ENCODE measurements at places on chromosomes 3 and 15. TPM values are rescaled to one million over a fixed set of nuclear protein-coding genes. Genes with fewer than 3 reads are reported as not detected.

GRCh38 chr3:141699897-141700296, 38.2 kb upstream of the RNF7 start:
- DNase-seq: no peak

DNA sequence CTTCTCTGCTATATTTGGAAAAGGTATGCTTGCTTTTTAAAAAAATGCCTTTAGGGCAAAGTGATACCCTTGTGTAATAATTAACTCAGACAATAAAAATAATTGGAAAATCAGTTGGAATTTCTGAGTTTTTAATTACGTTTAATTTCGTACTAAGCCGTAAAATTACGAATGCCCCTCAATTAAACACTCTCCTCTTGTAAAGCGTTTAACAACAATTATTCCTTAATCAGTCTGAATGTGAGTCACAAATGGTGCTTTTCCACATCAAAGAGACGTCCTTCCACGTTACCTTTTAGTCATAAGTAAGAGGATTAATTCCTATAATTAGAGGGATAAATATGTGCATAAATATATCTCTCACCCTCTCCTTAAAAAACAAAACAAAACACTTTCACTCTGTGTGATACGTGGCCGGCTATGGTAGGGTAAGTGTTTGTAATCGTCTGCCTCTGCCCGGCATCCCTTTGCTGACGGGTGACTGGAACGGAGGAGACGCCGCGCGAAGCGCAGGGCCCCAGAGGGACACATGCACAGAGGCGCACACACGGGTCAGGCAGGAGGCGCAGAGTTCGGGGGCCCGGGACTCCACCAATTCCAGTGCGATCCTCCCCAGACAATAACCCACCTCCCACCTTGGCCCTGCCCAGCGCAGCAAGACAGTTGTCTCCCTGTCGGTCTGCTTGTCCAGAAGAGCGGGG, 9.7 kb upstream of the MEIS2 start:
- DNase-seq: no peak

GRCh38 chr3:169772305-169772896, 795 bp upstream of the MYNN start:
- DNase-seq: peak; percentile 83

- DNase-seq: no peak
Measured at GRCh38 chr3:155024006-155024638, 56.0 kb upstream of the MME start.

GRCh38 chr3:120557115-120557514, 39.0 kb upstream of the NDUFB4 start:
- DNase-seq: no peak

The PARP15 gene
- total RNA-seq: 3.3 TPM

The SSR3 gene
- total RNA-seq: 125 TPM

The MKRN3 gene
- 2.3 TPM for total RNA-seq

The ST3GAL6 gene
- 25.1 TPM for total RNA-seq

The ATP8B4 gene
- total RNA-seq: 16.5 TPM

All from sciatic nerve (tissue), 2 donors.